ENCODE measurements at places on chromosomes 4 and X. TPM values are rescaled to one million over a fixed set of nuclear protein-coding genes. Genes with fewer than 3 reads are reported as not detected.
A peak's percentile ranks its signal among the peaks of the same experiment; 100 is the strongest.

The CYBB gene
- 2.4 TPM for total RNA-seq

The GALNTL6 gene
- total RNA-seq = not detected

DNA sequence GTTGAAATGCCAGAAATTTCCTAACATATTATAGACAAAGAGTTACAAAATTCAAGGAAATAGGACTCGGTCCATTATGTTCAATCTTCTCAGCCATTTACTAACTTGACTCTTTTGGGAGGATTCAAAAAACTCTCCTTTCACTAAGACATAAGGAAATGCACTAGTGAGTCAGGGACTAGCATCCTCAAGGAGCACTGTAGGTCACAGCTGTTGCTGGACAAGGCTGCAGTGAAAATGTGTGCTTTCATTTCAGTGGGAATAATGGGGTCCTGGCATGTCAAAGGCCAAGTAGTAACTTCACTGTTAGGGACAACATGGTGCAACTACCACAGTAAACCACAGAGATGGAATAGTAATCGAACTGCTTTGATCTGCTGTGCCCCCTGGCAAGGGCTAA, 56.9 kb upstream of the ABCG2 start:
- ATAC-seq = no peak

GRCh38 chr4:150999086-150999485, 16.0 kb downstream of the LRBA start:
- ATAC-seq = no peak

GRCh38 chr4:169110633-169111032, 100.6 kb upstream of the CBR4 start:
- no peak for ATAC-seq

- peak; percentile 46 for ATAC-seq
Observed at GRCh38 chr4:39609454-39609931, 29.2 kb downstream of the SMIM14 start.

- ATAC-seq = no peak
Observed at GRCh38 chrX:12245650-12246645, 107.7 kb downstream of the FRMPD4 start.

The ARMCX5 gene
- total RNA-seq = 7.3 TPM

The NR3C2 gene
- total RNA-seq = 1.1 TPM

The FATE1 gene
- not detected for total RNA-seq

GRCh38 chrX:48913605-48914366, 2.3 kb upstream of the SLC35A2 start:
- ATAC-seq = no peak

The TCEAL6 gene
- not detected for total RNA-seq

Measured in esophagus mucosa (tissue), 1 donor.